ENCODE measurements at places on chromosomes 5 and 9. TPM values are rescaled to one million over a fixed set of nuclear protein-coding genes. Genes with fewer than 3 reads are reported as not detected.

SPATA9 gene
- 0.59 TPM for total RNA-seq

CAMSAP1 gene
- total RNA-seq: 87.5 TPM

SLIT3 gene
- total RNA-seq: 19.0 TPM

IFNA21 gene
- total RNA-seq: not detected

RAI14 gene
- 27.1 TPM for total RNA-seq

ABO gene
- 1.4 TPM for total RNA-seq

LRRC19 gene
- total RNA-seq: not detected

PCA3 gene
- 1.2 TPM for total RNA-seq

ELOVL7 gene
- 30.0 TPM for total RNA-seq

OMD gene
- 3.1 TPM for total RNA-seq

DNA sequence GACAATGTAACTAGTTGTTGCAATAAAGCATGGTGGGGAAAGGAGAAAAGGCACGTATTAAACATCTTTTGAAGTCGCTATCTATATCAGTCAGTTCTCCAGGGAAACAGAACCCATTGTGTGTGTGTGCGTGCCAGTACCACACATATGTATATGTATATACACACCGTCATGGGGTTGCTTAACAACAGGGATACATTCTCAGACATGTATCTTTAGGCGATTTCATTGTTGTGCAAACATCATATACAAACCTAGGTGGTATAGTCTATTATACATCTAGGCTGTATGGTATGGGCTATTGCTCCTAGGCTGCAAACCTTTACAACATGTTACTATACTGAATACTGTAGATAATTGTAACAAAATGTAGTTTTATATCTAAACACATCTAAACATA is 2.3 kb downstream of the CDKN2B-AS1 start:
- DNase-seq: no peak

GRCh38 chr9:117368684-117369230 is 46.1 kb downstream of the ASTN2 start:
- DNase-seq: no peak

DNA sequence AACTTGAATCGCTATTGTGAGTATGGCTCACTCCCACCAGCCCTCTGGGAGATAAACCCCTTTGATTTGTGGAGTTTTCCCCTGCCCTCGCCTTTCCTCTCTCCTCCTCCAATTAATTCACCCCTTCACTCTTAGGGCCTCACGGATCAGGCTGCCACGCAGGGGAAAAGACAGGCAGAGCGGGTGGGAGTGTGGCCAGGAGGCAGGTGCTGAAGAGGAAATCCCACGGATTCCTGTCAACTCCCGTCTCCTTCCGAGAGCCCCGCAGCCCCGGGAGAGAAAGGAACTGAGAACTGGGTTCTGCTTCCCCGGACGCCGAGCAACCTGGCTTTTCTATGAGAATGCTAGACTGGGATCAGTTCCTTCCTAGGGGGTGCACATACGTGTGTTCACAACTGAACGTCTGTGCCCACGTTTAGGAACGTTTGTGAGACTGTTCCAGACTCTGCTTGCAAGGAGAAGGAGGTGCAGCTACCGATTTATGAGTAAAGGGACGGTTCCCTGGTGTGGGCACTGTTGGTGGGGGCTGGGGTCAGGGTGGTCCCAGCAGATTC is 314.5 kb upstream of the TLE4 start:
- peak; percentile 36 for DNase-seq

GRCh38 chr5:94508461-94509148 is 109.8 kb downstream of the KIAA0825 start:
- no peak for DNase-seq

- no peak for DNase-seq
These were observed 19.7 kb upstream of the TERT start for GRCh38 chr5:1314564-1314982.

- no peak for DNase-seq
These were observed 536.5 kb upstream of the ACO1 start for GRCh38 chr9:31847963-31848362.

- no peak for DNase-seq
These were observed 358.9 kb downstream of the ARRDC3 start for GRCh38 chr5:91024206-91024605.

DNA sequence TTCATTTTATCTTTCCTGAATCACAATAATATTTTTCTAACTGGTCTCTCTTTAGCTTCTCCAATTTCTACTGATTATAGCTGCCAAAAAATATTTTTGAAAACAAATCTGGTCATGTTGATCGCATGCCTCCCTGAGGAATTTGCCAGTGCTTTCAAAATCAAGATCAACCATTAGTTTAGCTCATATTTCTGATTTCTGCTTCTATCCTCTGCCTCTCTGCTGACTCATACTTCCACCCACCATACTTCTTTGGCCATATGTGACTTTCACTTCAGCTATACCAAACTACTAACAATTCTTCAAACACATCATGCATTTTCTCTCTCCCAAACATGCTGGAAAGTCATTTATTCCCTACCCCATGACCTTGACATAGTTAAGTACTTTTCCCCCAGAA is 636.5 kb downstream of the TLE1 start:
- no peak for DNase-seq

DNA sequence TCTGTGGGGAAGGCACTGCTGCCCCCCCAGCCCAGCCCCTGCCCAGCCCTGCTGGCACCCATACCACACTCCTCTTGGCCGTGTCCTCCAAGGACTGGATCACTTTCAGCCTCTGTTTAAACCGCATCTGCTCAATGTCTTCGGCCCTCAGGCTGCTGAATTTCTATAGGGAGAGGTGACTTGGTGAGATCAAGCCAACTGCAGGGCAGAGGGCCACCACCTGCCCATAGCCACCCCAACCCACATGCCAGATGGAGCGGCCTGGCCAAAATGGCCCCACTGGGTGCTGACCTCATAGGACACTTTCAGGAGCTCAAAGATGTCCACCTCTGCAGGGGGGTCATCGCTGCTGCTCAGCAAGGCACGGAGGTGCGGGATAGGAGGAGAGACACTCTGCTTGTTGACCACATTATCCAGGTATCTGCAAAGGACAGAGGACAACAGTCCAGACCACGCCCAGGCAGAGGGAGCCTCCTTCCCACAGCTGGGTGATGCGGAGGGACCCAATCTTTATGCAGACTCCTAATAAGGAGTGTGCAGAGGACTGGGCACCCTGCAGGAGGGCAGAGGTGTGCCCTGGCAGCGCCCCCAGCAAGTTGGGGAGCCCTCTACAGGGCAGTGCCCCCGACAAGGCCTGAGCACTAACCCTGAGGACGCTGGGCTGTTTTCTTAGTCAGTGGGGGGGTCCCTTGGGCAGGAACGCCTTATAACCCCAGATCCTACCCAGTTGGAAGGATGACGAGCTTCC is 14.4 kb upstream of the MRNIP start:
- no peak for DNase-seq

DNA sequence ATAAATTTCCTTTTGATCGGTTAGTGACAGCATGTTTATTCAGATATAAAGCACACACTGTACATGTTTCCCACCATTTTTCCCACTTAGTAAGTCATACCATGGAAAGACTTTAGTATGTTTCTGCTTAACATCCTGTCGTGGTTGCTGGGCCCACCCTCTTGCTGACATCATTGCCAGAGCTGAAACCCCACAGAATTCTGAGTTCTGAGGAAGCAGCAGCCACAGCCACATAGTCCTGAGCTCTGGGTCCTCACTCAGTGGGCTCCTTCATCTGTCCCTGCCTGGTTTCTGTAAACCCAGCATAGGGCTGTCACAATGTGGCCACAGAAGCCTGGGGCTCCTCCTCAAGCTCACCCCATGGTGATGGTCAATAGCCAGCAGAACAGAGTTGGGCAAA is 441.5 kb downstream of the ENC1 start:
- no peak for DNase-seq

DNA sequence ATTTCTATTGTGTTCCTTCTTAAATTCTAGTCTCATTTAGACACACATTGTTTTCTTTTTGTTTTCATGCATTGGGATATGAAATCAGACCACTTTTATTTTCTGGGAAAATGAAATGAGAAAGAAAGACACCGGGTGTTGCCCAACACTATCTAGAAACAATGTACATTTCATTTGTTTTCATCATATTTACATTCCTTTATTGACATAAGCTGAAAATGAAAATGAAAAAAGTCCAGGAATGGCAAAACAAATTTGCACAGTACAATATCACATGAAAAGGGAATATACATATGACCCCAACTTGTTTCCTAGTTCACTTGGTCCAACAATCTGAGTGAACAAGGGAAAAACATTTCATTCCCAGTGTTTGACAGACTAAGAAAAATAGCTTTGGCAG is 20.7 kb downstream of the IFNE start:
- no peak for DNase-seq

GRCh38 chr9:91589101-91589553 is 165.5 kb upstream of the NFIL3 start:
- no peak for DNase-seq

GRCh38 chr9:123390337-123391135 is 34.5 kb downstream of the CRB2 start:
- DNase-seq: no peak

DNA sequence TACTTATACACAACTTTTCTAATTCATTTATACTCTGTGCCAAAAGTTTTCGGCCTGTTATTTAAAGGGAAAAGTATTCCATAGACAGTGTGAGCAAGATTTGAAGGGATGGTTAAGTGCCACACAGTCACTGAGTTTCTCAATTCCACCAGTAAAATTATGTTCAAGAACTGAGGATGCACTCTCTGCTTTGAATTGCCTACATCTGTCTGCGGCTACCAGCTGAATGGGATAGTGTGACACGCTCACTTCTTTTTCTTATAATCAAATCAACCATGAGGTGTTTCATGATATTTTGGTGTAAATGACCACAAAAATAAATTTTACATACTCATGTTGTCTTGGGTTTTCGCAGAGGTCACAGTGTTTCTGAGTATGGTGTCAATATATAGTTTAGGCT is 218.4 kb upstream of the TMEM161B start:
- DNase-seq: no peak

DNA sequence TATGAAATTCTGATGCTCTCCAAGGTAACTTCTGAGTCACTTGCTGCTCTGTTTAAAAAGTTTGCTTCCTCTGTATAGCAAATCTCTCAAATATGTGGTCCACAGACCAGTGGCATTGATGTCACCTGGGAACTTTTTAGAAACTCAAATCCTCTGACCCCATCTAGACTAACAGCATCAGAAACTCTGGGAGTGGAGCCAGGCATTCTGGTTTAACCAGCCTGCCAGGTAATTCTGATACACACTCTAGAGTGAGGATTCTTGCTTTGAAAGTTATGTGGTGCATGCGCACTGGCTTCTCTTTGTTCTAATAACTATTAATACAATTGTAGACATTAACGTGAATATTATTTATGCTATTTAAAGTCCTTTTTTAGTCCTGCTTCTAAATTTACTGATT is 298.1 kb downstream of the SLF1 start:
- no peak for DNase-seq

DNA sequence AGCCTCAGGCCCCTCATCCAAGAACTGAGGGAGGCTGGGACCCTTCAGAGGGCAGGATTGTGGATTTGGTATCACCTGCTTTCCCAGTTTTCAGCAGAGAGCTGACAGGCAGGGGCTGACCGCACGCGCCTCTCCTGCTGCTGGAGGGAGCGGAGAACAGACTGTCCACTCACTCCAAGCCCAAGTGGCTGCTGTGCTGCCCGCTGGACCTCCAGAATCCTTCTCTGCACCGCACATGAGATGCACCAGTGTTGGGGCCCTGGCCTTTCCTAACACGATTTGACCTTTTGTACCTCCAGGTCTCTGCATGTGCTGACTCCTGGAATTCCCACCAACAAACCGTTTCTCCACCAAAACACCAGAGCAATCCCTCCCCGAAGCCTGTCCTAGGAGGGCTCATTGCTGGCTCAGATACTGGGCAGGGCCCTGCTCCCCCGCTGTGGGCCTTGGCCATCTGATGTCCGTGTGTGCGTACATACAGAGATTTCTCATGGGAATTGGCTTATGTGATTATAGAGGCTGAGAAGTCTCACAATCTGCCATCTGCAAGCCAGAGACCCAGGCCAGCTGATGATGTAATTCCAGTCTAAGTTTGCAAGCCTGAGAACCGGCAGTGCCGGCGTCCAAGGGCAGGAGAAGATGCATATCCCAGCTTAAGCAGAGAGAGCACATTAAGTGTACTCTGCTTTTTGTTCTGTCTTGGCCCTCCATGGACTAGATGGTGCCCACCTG is 141.7 kb downstream of the GADD45G start:
- DNase-seq: no peak

- no peak for DNase-seq
These were observed 42.3 kb upstream of the MATR3 start for GRCh38 chr5:139251281-139251687.

DNA sequence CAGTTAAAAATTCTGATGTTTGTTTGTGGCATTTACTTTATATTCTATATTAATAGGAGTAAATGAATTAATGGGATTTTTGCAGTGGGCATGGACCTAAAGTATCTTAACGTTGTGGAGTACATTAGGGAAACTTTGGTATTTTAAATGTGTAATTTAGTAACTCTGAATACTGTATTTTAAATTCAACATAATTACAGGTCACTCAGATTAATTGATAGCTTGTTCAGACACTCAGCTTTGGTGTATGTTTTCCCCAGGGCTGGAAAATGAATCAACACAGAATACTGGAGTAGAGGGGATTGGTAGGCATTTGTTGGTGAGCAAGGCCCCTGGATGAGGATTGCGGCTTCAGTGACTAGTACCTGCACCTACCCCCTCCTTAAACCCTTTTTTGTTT is 117.5 kb downstream of the TRIO start:
- DNase-seq: no peak

GRCh38 chr5:161765611-161766010 is 80.1 kb downstream of the GABRA6 start:
- DNase-seq: no peak

DNA sequence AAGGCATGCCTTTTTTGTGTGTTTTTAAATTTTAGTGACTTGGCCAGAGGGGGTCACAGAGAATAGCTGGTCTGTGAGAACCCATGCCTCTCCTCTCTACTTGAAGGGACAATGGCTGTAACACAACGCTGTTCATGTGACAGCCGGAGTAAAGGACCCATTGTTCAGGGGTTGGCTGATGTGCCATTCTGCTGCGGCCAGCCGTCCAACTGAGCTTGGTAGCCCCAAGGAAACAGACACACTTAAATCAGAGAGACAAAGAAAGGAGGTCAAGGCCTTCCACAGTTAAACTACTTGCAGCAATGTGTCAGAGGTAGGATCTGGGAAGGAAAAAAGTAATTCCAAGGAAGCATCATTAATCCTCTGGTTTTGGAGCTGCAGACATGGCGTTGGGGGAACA is 8.1 kb downstream of the MEGF10 start:
- peak; percentile 85 for DNase-seq

GRCh38 chr9:81517954-81518353 is 171.4 kb downstream of the TLE1 start:
- DNase-seq: no peak

DNA sequence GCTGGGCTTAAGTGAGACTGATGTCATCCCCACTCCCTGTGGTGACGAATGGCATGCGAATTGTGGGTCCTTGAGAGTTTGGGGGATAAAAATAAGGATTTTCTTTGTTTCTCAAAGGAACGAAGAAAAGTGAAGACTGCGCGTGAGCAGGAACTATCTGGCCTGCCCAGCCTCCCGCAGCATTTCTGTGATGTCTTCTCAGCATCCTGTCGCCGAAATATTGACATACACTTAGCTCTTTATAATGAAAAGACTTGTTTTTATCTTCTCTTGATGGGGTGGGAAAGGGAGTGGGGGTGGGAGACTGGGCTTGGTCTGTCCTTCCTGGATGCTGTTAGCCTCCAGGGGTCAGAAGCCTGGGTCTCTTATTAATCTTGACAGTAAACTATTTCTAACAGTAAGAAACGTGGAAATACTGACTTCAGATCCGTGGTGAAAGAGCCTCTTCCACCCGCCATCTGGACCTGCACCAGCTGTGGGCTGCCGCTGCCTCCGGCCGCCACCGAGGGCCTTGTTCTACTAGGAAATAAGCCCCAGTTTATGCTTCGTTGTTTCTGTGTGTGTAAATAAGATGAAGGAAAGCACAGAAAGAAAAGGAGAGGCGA is 239.6 kb downstream of the FANCC start:
- DNase-seq: peak; percentile 46
